Spinal cord (tissue), 10 donors: ENCODE measurements at places on chromosomes 4 and X.

- DNase-seq = no peak
Measured at GRCh38 chr4:15145709-15146108, 143.4 kb downstream of the CPEB2 start.

- DNase-seq = no peak
Measured at GRCh38 chrX:53637479-53637878, 49.0 kb downstream of the HUWE1 start.

DNA sequence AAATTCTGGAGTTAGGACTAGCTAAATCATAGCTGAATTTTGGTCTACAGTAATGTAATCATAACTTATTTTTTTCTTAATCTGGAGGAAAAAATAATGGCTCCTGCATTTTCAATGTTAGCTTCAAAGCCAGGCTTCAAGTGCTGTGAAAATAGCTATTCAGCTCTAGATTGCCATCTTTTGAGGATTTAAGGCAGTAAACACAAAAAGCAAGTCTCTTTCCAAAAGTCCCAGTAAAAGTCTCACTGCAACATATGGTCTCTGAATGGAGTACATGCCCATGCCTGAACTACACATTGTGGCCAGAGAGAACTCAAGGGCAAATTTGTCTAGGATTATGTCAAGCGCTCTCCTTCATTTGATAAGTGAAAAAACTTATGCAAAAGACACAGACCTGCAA, 720.9 kb downstream of the FSTL5 start:
- no peak for DNase-seq

DNA sequence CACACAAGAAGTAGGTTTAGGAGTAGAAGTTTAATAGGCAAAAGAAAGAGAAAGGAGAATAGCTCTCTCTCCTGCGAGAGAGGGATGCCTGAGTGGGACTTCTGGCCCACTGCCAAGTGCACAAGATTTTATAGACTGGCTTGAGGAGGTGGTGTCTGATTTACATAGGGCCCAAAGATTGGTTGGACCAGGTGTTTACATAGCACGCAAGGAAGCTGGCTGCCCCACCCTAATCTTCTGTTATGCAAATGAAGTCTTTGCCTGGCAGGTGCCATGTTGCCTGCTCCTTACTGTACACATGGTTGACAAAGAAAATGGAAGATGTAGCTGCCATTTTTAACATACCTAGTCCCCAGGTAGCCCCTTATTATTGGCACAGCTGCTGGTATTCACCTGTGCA, 170.8 kb upstream of the GATB start:
- no peak for DNase-seq

- no peak for DNase-seq
Measured at GRCh38 chr4:87224141-87224923, 3.9 kb upstream of the KLHL8 start.

- no peak for DNase-seq
Measured at GRCh38 chrX:77953302-77953701, 16.1 kb downstream of the PGAM4 start.

DNA sequence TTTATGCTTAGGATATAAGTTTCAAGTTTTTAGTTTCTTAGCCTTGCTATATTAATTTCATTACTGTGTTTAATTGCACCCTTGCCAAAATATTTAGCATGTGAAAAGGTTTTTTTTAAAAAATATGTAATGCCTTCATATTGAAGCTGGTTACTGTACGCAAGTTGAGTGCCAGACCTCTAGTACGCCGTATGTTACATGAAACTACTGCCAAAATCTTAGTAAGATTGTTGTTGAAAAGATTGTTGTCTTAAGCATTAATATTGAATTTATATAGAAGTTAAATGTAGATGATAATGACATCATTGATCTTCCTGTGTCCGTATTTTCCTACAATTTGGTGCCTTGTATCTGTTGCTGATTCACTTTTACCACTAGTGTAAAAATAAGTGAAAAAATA, 37.1 kb downstream of the FAM133A start:
- DNase-seq = no peak

GRCh38 chrX:83771664-83772063, 89.3 kb upstream of the CYLC1 start:
- no peak for DNase-seq

DNA sequence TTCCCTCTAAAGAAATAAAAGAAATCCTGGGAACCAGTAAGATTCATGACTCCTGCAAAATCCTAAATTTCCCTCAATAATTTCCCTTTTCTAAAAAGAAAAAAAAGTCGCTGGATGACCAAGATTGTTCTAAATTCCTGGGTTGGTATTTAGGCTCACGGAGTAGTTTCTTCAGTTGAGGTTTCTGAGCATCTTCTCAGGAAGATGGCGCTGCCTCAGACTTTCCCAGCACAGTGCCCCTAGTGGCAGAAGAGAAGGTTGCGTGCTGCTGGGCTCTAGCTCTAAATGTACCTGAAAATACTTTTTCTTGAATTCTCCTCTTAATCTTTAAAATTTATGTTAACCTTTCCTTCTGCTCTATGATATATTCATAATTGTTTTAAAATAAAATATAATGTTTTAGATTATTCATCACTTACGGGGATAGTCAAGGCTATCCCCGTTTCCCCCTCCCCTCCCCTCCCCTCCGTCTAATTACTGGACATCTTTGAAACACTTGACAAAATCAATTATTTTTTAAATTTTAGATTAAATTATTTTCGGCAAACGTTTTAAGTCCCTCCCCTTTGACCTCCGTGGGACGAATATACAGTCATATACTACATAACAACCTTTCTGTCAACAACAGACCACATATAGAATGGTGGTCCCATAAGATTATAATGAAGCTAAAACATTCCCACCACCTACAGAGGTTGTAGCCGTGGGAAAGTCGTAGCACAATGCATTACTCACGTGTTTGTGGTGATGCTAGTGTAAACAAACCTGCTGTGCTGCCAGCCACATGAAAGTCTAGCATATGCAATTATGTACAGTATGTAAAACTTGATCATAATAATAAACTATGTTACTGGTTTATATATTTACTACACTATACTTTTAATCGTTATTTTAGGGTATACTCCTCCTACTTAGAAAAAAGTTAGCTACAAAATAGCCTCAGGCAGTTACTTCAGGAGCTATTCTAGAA, 41.0 kb upstream of the GATB start:
- no peak for DNase-seq

- no peak for DNase-seq
Measured at GRCh38 chr4:175127314-175127713, 209.2 kb downstream of the ADAM29 start.

- DNase-seq = no peak
Measured at GRCh38 chrX:102976286-102976685, 39.2 kb downstream of the RAB40AL start.

GRCh38 chrX:139784807-139785206, 76.8 kb upstream of the MCF2 start:
- DNase-seq = no peak

DNA sequence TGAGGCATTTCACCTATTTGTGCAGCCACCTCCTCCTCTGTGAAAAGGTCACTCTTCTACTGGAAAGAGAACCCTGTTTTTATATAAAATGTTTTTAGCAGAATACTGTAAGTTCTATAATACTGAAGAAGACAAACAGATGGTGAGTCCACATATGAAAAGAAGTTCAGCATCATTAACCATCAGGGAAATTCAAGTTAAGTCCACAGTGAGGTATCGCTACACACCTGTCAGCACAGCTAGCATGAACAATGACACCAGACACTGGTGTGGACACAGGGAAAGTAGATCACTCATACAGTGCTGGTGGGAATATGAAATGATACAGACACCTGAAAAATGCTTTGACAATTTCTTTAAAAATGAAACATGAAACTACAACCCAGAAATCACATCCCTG, 133.0 kb downstream of the MAD2L1 start:
- DNase-seq = no peak

GRCh38 chrX:45322382-45322781, 121.7 kb upstream of the DIPK2B start:
- DNase-seq = peak; percentile 80

- no peak for DNase-seq
Measured at GRCh38 chr4:14152834-14153519, 525.5 kb upstream of the BOD1L1 start.

DNA sequence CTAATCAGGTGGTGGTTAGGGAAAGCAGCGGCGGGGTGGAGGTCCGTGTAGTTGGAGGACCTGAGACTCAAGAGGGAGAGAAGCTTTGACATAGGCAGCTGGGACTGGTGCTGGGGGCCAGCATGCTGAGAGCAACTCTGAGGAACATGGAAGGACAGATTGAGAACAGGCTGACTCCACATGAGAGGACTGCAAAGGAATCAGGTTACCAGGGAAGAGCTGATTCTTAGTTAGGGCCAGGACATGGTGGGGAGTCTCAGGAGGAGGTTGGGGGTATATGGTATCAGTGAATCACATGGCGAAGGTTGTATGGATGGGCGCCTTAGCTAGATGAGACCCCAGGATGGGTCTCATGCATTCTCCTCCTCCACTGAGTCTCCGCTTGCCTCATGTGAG, 264.0 kb upstream of the BOD1L1 start:
- no peak for DNase-seq

DNA sequence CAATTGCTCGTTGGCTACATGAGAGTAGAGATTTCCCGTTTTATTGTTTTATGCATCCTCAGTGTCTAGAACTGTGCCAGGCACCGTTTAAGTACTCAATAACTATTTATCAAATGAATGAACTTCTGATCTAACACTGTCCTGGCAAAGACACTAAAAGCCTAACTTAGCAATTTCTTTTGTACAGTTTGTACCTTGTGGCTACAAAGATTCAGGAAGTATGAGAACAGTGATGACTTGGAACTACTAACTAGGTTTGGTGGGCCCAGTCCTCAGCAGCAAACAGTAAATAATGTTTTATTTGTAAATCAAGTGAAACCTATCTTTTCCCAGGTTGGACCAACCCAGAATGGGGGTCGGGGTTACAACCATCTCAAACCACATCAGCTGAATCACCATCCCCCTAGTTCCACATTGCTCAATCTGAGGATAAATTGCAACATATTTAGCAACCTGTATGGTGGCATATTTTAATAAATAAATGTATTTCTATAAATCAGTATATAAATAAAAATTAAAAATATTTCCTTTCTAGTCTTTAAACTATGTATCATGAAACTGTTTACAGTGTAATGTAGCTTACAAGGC, 12.3 kb upstream of the SCRG1 start:
- DNase-seq = no peak

GRCh38 chr4:1622956-1623355, 61.2 kb downstream of the FAM53A start:
- no peak for DNase-seq

DNA sequence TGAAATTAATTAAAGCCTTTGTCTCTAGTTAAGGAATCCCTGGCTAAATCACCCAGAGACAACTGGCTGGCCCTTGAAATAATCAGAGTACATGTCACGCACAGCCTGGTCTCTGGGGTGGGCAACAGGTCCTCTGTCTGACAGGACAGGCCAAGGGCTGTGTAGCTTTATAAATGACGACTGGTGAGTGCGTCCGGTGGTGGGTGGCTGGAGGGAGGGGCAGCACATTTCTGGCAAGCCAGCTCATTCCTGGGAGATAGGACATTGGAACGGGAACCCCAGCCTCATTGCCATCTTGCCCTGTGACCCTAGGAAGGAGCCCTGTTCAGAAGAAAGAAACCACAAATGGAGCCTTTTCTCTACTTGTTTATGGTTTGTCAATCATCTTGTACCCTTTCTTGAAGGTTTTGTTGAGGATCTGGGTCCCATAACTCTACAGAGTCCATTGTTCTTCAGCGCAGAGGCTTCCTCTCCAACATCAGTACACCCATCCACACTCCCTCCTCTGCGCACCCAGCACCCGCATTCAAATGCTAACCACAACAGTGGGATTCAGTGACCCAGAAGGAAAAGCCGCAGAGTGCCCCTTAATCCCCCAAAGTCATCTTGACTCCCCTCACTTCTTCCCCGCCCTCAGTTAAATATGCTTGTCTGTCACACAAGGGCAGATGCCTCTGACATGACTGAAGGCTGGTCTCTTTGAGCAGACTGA, 368.1 kb downstream of the UNC5C start:
- no peak for DNase-seq

- DNase-seq = no peak
Measured at GRCh38 chr4:157072002-157072401, 3.9 kb upstream of the GLRB start.

DNA sequence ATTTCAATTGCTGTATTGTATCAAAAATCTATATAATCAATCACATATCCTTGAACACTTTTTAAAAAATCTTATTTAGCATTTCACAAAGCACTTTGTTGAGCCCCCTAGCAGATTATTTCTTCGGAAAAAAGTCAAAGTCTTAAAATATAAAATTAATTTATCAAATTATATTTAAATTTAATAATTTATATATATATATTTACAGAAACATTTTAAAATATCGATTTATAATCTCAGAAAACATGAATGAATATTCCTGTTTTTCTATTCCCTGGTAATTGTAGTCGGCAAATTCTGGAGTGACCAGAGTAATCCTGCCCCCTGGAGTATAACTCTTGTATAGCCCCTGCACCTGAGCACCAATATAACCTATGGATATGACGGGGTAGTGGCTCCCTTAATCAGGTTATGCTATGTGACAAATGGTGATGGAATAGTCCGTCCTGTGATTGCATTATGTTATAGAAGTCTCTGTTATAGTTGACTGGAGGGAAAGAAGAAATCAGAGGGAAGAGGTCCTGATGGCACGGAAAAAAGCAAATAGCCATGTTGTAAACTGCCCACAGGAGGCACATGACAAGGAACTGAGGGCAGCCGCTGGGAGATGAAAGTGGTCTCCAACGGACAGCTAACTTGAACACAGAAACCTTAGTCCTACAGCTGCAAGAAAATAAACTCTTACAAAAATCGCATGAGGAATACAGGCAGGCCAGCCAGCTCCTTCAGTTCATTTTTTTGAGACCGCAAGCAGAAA, 1092.3 kb downstream of the ARAP2 start:
- no peak for DNase-seq

DNA sequence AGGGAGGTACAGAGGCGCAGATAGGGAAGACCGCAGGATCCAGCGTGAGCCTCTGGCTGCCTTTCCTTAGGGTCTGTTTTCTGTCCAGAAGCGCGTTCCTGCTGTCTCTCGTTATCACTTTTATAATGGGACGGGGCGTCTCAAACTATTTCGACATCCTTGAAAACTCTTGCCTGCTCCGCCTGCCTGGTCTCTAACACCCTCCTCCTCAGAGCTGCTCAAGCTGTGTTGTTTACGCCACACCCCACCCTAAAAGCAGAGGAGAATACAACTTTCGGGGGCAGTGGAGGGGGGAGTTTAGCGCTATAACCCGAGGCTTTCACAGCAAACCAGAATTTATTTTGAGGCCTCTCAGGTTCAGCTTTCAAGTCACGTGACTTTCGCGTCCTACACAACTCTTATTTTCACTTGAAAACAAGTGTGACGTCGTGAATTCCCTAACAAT, 646 bp upstream of the FAM3A start:
- DNase-seq = peak; percentile 67

- no peak for DNase-seq
Measured at GRCh38 chrX:49695276-49696180, at the start of gene PAGE1. TSS of gene PAGE1 (minus strand) at chrX:49695984. CDS start at chrX:49694770, 1,214 bp downstream.

DNA sequence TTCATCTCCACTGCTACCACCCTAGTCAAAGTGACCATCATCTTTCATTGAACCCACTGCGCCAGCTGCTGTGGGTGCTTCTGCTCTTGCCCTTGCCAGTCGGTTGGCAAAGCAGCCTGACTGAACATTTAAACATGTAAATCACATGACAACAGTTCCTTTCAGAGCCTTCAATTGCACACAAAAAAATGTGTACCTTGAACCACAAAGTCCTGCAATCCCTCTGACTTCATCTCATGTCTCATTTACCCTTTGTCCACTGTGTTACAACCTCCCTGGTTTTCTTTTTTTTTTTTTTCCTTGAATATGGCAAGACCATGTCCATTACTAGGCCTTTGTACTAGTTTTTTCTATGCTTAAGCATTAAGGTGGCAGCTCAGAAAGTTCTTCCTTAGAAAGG, 183.5 kb downstream of the GBA3 start:
- DNase-seq = no peak

GRCh38 chr4:147550626-147551246, 66.5 kb upstream of the TMEM184C start:
- DNase-seq = no peak
